Natural killer cell (primary cell): ENCODE measurements at places on chromosomes 2 and 18.

- no peak overlapping the region for H3K4me3 ChIP-seq
- H3K36me3 ChIP-seq = no peaks in the 10 kb centered on the region
- no peaks in the 10 kb centered on the region for H3K4me1 ChIP-seq
- no peak for DNase-seq
- no peak overlapping the region for H3K27ac ChIP-seq
- H3K27me3 ChIP-seq = no peaks in the 10 kb centered on the region
Measured at GRCh38 chr18:26867471-26867870, 2.0 kb upstream of the AQP4 start.

- no peak for DNase-seq
- H3K27ac ChIP-seq = no peak overlapping the region
- no peak overlapping the region for H3K4me3 ChIP-seq
- no peaks in the 10 kb centered on the region for H3K27me3 ChIP-seq
- H3K36me3 ChIP-seq = no peaks in the 10 kb centered on the region
Measured at GRCh38 chr2:123456416-123456815, 568.7 kb upstream of the CNTNAP5 start.

DNA sequence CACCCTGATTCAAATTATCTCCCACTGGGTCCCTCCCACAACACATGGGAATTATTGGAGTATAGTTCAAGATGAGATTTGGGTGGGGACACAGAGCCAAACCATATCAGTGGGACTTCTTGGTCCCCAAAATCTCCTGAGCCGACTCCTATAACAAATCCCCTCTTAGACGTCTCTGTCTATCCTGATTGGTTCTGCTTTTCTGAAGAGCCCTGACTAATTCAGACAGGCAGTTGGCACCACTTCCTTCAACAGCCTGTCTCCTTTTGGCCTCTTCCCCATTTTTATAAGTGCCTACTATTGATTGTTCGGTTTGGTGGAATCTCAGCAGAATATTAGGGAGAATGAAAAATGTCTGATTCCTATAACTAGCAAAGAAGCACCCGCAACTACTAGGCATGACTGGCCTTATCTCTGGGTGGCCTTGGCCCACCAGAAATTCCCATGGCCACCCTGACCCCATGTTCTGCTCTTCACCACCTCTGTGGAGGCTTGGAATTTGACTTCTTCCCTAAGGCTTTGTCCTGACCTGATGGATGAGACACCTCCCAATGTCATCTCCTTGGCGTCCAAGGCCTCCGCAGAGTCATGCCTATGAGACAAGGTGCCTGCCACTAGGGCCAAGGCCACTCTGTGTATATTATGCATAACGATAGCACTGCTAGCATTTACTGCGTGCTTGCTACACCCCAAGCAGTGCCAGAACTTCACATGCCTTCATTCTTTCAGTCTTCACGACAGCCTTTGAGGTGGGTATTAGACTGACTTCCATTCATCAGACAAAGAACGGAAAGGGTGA is 218.9 kb upstream of the COPS8 start:
- H3K27ac ChIP-seq = no peak overlapping the region
- H3K4me3 ChIP-seq = no peak overlapping the region
- no peaks in the 10 kb centered on the region for H3K4me1 ChIP-seq
- no peak for DNase-seq
- no peaks in the 10 kb centered on the region for H3K27me3 ChIP-seq

- no peak overlapping the region for H3K27ac ChIP-seq
- no peak overlapping the region for H3K4me3 ChIP-seq
- no peaks in the 10 kb centered on the region for H3K27me3 ChIP-seq
Measured at GRCh38 chr2:139645617-139646016, 865.4 kb upstream of the NXPH2 start.

- no peak overlapping the region for H3K27ac ChIP-seq
- no peak for DNase-seq
- H3K4me1 ChIP-seq = peaks cover 3% of the 10 kb centered on the region
- no peak overlapping the region for H3K4me3 ChIP-seq
- no peaks in the 10 kb centered on the region for H3K27me3 ChIP-seq
Measured at GRCh38 chr18:74013955-74014354, 133.7 kb downstream of the FBXO15 start.
